ENCODE measurements at places on chromosomes 5 and 9. TPM values are rescaled to one million over a fixed set of nuclear protein-coding genes. Genes with fewer than 3 reads are reported as not detected.
A peak's percentile ranks its signal among the peaks of the same experiment; 100 is the strongest.

GRCh38 chr9:91282292-91282691 is 79.4 kb downstream of the AUH start:
- DNase-seq: no peak
- no peaks in the 10 kb centered on the region for H3K36me3 ChIP-seq
- H3K4me1 ChIP-seq: no peaks in the 10 kb centered on the region

GRCh38 chr9:125659954-125660353 is 47.1 kb downstream of the MAPKAP1 start:
- no peak for DNase-seq
- no peaks in the 10 kb centered on the region for H3K27me3 ChIP-seq
- H3K36me3 ChIP-seq: no peaks in the 10 kb centered on the region
- no peaks in the 10 kb centered on the region for H3K4me1 ChIP-seq
- no peak overlapping the region for H3K4me3 ChIP-seq

DNA sequence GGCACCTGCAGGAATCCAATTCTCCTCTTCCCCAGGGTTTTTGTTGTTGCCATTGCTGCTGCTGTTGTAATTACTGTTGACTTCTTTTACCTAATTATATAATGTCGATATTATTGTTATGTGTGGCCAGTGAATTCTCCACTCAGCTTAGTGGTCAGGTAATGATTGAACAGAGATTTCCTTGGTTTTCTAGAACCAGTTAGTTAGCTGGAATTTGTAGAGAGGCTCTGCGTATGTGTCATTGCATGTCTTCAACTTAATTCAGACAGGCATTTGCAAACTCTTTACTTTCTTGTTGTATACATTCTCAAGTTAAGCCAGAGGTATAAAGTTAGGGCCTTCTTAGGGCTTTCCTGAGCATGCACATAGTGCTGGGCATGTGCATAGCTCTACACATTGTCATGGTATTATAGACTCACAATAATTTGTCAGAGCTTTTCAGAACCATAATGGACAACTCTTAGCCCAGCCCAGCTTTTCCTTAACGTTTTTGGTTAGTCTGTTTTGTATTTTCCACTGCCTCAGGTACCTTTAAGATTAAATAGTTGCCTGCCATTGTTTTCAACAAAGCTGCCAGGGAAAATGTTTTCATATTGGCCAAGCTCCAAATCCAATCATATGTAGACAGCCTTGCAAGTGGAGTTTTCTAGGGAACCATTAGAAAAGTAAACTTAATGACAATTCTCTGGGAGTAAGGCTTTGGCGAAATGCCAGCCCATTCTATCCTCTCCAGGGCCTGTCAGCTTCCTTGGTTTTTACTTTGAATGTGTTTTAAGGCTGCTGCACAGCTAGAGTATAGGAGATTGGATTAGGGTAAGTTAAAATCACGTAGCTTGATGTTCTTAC is 68.1 kb downstream of the UBE2R2 start:
- peak; percentile 91 for DNase-seq
- H3K36me3 ChIP-seq: peaks cover 3% of the 10 kb centered on the region
- H3K4me3 ChIP-seq: no peak overlapping the region
- peaks cover 3% of the 10 kb centered on the region for H3K4me1 ChIP-seq

DNA sequence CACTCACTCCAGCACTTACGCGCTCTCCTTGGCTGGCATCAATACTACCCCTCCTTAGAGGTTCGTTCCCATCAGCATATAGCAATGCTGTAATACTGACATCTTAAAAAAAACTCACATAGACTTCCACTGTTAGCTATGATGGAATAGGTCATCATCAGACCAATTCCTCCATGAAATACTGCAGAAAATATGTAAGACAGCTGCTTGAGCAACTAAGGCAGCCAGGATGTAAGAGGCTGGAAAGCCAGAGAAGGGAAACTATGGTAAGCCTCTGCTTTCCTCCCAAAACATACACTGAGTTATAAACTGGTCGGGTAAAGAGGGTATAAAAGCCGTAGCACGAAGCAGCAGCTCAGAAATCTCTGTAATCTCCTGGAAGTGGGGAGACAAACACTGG is 33.5 kb downstream of the AUH start:
- no peak overlapping the region for H3K4me3 ChIP-seq
- H3K36me3 ChIP-seq: peaks cover 9% of the 10 kb centered on the region
- peaks cover 4% of the 10 kb centered on the region for H3K4me1 ChIP-seq
- DNase-seq: no peak
- no peaks in the 10 kb centered on the region for H3K27me3 ChIP-seq

GRCh38 chr5:138503487-138504270 is 38.4 kb downstream of the EGR1 start:
- H3K27ac ChIP-seq: no peak overlapping the region
- H3K4me3 ChIP-seq: no peak overlapping the region
- peak; percentile 80 for DNase-seq
- H3K27me3 ChIP-seq: no peaks in the 10 kb centered on the region
- H3K4me1 ChIP-seq: no peaks in the 10 kb centered on the region
- H3K36me3 ChIP-seq: peaks cover 7% of the 10 kb centered on the region

DNA sequence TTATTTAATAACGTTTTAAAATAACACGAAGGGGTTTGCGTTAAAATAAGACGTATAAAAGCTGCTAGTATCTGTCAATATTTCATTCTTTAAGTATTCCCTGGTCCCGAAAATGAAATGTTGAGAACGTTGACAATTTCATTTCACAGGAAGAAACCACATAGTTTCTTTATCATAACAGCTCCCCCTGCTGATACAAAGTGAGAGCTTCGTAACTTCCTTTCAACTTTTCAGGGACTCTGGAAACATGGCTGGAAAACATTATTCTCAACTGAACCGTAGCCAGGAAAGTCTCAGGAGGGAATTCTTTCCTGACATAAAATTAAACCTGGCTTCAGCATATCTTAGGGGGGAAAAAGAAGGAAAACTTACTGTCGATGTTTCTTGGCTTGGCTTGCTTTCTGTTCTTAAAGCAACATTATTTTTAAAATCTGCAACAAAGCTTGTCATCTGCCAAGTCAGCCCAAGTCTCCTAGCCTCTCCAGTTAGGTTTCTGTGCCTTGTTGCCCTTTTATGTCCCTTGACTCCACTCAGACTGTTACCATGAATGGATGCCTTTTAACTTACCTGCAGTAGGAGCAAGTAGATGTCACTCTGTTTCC is 122.9 kb upstream of the DAB2 start:
- H3K4me3 ChIP-seq: no peak overlapping the region
- peak; percentile 94 for DNase-seq
- no peak overlapping the region for H3K27ac ChIP-seq
- no peaks in the 10 kb centered on the region for H3K4me1 ChIP-seq
- no peaks in the 10 kb centered on the region for H3K36me3 ChIP-seq
- no peaks in the 10 kb centered on the region for H3K27me3 ChIP-seq

DNA sequence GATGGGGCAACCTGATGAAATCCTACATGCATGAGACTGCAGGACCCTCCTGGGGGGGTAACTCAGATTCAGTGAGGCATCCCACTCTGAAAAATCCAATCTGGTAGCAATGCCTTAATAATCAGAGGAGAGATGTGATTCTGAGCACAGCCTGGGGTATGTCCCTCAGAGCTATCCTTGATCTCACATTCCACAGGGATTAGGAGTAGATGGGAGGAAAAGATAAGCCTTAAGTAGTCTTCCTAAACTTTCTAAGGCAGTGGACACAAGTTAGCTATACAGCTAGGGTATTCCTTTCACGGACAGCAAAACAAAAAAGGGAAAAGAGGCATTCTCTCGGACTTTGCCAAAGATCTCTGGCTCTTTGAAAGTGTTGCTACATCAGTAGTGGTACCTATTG is 3.9 kb upstream of the SPATA9 start:
- H3K4me1 ChIP-seq: no peaks in the 10 kb centered on the region
- no peaks in the 10 kb centered on the region for H3K27me3 ChIP-seq
- no peak overlapping the region for H3K27ac ChIP-seq

- no peaks in the 10 kb centered on the region for H3K4me1 ChIP-seq
- H3K27me3 ChIP-seq: no peaks in the 10 kb centered on the region
- H3K4me3 ChIP-seq: no peak overlapping the region
- no peaks in the 10 kb centered on the region for H3K36me3 ChIP-seq
These were observed 3.6 kb downstream of the SCAMP1 start for GRCh38 chr5:78364005-78364404.

- H3K4me1 ChIP-seq: no peaks in the 10 kb centered on the region
- no peaks in the 10 kb centered on the region for H3K27me3 ChIP-seq
- DNase-seq: no peak
- no peaks in the 10 kb centered on the region for H3K36me3 ChIP-seq
- no peak overlapping the region for H3K4me3 ChIP-seq
- no peak overlapping the region for H3K27ac ChIP-seq
These were observed 95.3 kb downstream of the PTTG1 start for GRCh38 chr5:160516696-160517530.

Gene NR5A1
- 0.37 TPM for total RNA-seq

Gene FABP6
- total RNA-seq: 13.1 TPM

Gene KIF4B
- not detected for total RNA-seq

Gene TMEM38B
- total RNA-seq: 8.9 TPM

Measured in lung (tissue), 17 donors.